ENCODE measurements at places on chromosomes 7 and 10.
A peak's percentile ranks its signal among the peaks of the same experiment; 100 is the strongest.

- no peak for DNase-seq
Measured at GRCh38 chr7:107404740-107405537, 64.9 kb upstream of the GPR22 start.

GRCh38 chr10:122323189-122323588 lies 51.3 kb upstream of the PLEKHA1 start:
- no peak for DNase-seq

DNA sequence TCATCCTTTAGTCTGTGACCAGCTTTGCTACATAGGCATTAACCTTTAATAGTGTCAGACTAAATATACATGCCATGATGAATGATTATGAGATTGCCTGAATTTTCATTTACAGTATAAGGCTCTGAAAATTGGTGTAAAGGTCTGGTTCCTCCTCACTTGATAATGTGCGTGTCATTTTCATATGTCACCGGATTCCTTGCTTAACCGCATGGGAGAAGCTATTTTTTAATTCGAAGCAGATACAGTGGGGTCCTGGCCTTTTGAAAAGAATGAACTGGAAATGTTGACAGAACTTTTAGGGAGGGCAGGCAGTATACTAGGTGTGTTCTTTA lies 192.4 kb upstream of the SH2B2 start:
- DNase-seq, result peak; percentile 50

GRCh38 chr10:96252730-96253129 lies 18.6 kb downstream of the BLNK start:
- DNase-seq, result no peak

DNA sequence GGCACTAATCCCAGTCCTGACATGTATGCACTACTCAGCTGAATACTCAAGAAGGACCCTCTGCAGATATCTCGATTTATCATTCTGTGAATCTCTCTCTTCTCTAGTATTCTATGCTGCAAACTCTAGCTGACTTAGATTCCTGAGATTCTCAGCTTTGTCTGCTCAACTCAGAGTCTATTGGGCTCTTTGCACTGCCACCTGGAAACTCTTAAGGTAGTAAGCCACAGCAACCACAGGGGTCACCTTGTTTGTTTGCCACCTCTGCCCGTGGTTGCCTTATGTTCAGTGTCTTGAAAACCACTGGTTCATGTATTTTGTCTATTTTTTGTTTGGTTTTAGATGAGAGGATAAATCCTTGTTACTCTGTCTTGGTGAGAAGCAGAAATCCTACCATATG lies 72.9 kb downstream of the SP8 start:
- DNase-seq, result no peak

GRCh38 chr10:59582780-59583179 lies 126.9 kb downstream of the SLC16A9 start:
- no peak for DNase-seq

- no peak for DNase-seq
Measured at GRCh38 chr10:78292250-78292981, 258.8 kb downstream of the RPS24 start.

GRCh38 chr10:108904163-108904838 lies 1019.0 kb downstream of the XPNPEP1 start:
- no peak for DNase-seq

GRCh38 chr10:88045096-88045495 lies 181.7 kb downstream of the PTEN start:
- no peak for DNase-seq

DNA sequence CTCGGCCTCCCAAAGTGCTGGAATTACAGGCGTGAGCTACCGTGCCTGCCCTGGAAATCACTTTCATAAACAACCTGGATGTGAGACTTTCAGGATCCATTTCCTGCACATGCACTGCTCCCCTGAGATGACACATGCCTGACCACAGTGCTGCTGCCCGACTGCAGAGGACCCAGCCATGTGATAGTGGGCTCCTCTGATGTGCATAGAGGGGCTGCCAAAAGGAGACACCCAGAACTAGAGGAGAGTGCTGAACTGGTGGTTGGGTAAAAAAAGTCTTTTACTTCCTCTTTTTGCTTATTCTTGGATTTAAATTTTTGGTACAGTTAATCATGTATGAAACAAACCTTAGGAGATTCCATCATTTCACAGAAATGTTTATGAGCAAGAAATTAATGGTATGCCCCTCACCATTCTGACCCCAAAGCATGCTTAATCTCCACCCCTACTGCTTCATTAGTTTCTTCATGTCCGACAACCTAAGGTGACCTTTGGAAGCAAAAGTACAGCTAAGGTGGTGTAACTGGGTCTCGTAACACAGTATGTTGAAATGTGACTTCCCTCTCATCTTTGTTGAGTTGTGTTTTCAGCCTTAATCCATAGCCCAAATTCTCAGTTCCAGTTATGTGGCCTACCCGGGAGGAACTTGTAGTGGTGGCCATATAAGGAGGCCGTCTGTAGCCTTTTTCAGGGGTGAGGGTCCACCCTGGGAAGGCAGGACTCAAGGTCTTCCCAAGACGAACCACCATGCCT lies 111.1 kb downstream of the RNF216 start:
- no peak for DNase-seq

- no peak for DNase-seq
Measured at GRCh38 chr10:4546500-4546899, 279.5 kb upstream of the AKR1E2 start.

DNA sequence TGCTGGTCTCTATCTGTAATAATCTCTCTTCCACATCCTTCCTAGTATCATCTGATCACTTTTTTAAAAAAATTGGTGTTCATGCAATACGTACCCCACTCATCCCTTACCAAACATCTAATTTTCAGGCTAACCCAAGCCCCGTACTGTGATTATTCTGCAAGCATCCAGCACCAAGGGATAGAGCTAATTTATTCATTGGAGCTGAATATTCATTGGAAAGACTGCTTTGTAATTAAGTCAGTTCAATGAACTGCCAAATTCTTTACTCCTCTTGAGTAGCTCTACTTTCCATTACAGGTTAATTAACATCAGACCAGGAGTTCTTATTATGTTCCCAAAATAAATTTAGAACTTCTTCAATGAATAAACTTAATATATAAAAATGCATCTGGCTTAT lies 66.4 kb upstream of the MRLN start:
- no peak for DNase-seq

- no peak for DNase-seq
Measured at GRCh38 chr10:44383749-44384600, 922 bp downstream of the CXCL12 start.

Measured in fibroblast of skin of left biceps (primary cell).